ENCODE measurements at places on chromosomes 2 and 18.

GRCh38 chr2:137960223-137960622 is 4.0 kb upstream of the HNMT start:
- DNase-seq, result no peak

DNA sequence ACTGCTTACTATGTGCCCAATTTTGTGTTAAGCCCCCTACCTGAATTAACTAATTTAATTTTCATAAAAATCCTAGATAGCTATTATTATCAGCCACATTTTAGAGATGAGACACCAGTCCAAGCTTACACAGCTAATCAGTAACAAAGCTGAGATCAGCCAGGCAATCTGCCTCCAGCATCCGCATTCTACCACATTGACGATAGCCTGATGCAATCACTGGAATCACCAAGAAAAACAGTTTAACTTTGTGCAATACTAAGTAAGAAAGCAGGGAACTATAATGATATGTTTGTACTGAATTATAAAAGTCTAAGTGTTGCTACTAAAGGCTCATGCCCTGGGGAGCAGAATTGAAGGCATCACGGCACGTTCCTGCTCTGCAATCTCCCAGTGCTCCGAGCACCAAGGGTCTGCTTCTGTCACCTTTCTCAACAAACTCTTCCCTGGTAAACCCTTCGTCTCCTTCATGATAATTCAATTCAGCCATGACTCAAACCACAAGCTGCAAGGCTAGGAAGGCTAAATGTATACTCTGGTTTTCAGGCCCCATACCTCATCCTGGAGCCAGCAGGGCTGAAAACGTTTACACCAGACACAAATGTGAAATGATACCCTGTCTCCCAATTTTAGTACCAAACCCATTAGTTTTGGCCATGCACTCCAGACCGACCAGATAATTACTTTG is 19.4 kb downstream of the KANSL3 start:
- no peak for DNase-seq

DNA sequence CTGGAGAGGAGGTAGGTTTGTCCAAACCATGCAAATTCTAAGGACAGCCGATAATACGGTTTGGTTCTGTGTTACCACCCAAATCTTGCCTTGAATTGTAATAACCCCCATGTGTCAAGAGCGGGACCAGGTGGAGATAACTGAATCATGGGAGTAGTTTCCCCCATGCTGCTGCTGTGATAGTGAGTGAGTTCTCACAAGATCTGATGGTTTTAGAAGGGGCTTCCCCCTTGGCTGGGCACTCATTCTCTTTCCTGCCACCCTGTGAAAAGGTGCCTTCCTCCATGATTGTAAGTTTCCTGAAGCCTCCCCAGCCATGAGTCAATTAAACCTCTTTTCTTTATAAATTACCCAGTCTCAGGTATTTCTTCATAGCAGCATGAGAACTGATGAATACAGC is 295.2 kb downstream of the NBAS start:
- DNase-seq, result no peak

GRCh38 chr2:130165293-130166016 is 15.9 kb downstream of the SMPD4 start:
- no peak for DNase-seq

DNA sequence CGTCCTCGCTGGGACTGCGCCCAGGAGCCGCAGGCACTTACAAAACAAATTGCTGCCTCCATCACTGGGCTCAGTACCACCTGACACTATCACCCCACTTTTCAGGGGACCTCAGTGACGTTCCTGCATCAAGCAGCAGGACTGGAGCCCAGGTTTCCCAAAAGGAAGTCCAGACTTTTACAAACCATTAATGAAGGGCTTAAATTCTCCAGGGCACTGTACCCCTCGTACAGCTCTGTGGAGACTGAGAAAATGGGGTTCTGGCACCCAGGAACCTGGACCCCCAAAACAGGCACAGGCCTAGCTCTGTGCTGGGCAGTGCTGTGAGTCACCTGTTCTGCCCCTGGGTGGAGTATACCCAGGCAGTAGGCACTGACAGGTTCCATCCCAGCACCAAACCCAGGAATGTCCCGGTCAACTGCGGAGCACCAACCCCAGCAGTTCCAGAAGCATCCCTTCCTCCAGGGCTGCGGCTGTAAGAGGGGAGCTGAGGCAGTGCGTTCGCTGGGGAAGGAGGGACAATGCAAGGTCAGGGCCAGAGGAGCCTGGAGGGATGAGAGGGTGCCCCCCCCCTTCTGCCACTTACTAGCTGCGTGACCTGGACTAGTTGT is 24.6 kb upstream of the NOTO start:
- DNase-seq, result no peak

DNA sequence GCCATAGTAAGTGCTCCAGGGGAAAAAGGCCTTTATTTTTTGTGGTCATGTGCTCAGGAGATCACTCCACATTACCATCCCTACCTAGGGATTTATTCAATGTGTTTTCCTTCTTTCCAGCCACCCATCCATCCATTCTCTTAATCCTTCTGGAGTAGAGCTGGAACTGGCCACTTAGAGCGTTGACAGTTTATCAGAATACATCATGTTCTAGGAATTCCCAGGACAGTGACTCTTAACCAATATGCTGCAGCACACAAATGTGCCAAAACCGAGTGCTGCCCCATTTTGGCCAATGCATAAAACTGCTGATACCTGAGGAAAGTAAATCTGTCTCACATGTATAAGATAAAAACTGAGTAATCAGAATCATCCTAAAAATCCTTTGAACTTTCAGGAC is 63.7 kb downstream of the FARSB start:
- no peak for DNase-seq

DNA sequence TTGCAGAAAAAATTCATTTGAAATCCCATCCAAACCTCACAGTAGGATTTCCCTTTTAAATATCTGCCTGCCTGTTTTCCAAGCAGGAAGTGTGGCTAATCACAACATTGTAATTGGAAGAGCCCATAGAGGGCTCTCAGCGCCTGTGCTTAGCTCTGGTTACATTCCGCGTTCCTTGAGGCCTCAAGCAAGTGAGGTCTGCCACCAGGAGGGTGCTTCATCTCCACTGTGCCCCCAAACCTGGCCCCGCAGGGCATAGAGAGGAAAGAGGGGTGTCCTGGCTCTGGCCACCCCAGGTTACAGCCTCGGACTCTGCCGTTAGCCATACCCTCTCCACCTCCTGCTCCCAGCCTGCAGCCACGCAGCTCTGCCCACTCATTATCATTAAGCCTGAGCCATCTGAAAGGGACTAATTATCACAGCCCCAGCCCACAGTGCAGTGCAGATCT is 214.8 kb downstream of the SP3 start:
- peak; percentile 78 for DNase-seq

DNA sequence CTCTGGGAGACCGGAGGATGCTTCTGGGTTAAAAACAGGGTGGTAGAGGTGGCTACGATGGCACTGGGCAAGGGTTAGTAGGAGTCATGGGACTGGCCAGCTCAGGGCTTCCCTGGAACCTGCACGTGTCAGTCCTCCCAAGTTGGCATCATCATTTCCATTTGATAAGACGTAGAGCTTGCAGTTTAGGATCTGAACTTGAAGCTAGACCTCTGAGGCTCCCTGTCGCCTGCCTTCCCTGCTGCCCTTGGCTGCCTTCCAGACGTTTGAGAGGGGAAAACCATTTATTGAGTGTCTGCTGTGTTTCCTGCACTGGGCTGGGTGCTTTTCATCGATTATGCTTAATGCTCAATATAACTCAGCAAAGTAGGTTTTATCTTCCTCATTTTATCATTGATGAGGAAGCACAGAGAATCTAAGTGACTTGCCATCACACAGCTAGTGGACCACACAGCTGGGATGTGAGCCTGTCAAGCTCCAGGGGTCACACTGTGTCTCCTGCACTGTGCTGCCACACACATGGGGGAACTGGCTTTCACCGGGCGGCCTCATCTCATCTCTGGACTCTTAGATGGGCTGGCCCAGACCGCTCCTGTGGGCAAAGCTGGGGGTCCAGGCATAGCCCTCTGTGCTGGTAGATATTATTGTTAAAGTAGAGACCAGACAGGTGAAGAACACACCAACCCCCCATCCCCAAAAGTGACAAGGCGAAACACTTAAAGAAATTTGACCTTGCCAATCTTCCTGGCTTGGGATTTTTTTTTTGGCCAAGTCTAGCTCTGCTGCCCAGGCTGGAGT is 7.8 kb downstream of the NT5DC4 start:
- DNase-seq, result no peak

- DNase-seq, result peak; percentile 83
Measured at GRCh38 chr2:236568068-236568921, 1.3 kb upstream of the ACKR3 start.

DNA sequence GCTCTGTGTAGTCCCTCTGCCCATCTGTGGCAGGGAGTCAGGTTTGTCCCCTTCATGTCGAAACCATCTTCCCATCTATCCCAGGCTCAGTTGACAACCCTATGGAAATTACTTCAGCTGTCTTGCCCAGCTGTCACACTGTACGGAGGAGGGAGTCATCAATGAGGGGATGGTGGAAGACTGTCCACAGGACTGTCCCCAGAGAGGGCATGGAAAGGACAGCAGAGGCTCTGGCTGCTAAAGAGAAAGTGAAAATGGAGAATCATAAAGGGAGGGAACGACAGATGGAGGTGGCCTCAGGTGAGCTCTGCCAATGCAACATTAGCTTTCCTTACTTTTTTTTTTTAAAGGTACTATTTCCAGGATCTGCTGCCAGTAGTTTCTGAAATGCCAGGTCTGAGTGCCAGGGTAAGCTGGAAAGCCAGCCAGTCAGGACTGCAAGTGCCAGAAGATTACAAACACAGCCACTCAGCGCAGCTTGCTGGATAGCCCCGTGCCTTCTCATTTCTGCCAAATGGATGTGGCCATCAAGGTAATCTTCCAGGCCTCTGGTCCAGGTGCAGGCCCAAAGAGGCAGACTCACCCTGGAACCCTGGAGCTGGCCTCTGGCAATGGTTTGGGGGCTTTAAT is 192.8 kb downstream of the AGPS start:
- DNase-seq, result peak; percentile 47

- DNase-seq, result peak; percentile 86
Measured at GRCh38 chr2:239991689-239992314, 33.3 kb downstream of the NDUFA10 start.

DNA sequence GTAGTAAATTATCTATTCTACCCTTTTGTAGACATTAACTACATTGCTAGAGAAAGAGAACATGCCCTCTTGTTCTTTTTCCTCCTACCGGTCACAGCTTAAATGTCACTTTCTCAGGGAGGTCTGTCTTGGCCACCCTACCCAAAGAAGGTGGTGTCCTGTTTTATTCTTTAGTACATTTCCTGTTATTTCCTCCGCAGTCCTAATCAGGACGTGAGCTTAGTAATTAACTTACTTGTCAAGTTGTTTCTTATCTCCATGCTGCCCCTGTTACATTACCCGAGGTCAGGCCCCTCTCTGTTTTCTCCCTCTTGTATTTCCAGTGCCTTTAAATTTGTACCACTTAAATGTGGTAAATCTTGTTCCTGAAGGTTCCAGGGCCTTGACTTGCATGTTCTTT is 73.7 kb upstream of the RMDN2 start:
- no peak for DNase-seq

DNA sequence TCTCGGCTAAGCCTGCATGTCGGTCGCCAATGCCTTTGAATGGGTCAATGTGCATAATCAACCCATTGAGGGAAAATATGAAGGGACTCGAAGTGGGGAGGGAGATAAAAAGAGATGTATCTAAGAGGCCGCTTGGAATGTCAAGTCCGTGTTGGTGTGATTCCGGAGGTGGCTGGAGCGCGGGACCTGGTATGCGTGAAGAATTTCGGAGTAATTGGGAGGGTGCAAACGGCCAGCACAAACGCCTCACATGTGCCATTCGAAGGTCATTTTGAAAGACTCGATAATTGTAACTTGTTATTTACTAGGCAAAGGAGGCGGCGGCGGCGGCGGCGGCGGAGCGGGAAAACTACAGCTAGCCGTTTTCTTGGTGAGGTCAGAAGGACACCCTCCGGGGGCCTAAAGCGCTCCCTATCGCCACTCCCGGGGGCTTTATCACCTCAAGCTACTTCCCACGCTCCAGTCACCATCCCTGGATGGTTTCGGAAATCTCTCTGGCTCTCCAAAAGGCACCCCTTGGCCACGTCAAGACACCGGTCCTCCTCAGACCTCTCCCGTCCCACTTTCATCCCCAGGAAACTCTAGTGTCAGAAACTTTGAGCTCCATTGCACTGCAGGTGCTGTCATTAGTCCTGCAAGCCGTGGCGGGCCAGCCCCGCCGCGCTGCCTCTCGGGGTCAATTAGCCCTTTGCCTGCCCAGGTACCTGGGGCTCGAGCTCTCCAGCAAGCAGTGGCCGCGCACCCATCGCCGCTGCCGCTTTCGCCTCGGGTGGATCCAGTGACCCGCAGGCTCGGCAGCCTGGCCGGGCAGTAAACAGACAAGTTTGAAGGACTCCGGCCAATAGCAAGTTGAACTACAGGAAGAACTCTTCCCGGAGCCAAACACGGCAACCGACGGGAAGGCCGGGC is 1.5 kb downstream of the ERBB4 start:
- peak; percentile 76 for DNase-seq

GRCh38 chr2:190603374-190603773 is 45.5 kb upstream of the NAB1 start:
- no peak for DNase-seq

GRCh38 chr18:52242711-52243110 is 97.3 kb upstream of the DCC start:
- DNase-seq, result no peak

DNA sequence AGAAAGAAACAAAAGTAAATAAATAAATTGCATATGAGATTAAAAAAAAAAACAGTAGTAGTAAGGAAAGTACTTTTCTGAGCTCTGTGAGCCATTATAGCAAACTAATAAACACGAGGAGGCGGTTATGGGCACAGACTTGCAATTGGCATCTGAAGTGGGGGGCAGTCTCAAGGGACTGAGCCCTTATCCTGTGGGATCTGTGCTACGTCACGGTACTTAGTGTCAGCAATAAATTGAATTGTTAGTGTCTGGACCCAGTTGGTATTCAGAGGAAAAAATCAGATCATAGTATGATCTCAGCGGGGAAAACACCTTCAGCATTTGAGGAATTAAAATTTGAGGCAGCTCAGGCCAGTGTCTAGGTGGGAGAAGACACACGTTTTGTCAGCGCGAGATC is 76.6 kb upstream of the TEX51 start:
- no peak for DNase-seq

- DNase-seq, result no peak
Measured at GRCh38 chr2:183998041-183998796, 600.1 kb upstream of the ZNF804A start.

GRCh38 chr2:1360144-1360543 is 53.1 kb upstream of the TPO start:
- no peak for DNase-seq

Measured in eye (tissue), 1 donor.